Astrocyte (in vitro differentiated cells and primary cell): ENCODE measurements at places on chromosomes 2 and 18. TPM values are rescaled to one million over a fixed set of nuclear protein-coding genes. Genes with fewer than 3 reads are reported as not detected.

DNA sequence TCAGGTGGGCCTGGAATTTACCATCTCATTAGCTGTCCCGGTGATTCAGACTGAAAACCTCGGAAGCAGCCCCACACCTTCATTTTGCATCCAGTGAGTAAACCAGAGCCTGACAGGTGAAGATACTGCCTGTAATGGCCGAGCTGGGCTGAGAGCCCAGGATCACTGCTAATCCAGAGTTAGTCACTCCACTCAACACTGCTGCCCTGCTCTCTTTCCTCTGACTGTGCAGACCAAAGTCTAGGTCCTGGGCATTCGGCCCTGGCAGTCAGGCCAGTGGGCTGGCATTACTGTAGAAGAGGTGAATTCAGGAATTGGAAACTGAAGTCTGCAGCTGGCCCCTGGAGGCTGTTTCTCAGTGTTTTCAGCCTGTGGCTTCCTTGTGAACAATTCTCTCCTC is 44.3 kb downstream of the TMEM17 start:
- peak; percentile 74 for DNase-seq
- no peaks in the 10 kb centered on the region for H3K36me3 ChIP-seq

GRCh38 chr2:188964976-188965546 is 9.1 kb upstream of the COL3A1 start:
- no peaks in the 10 kb centered on the region for H3K27me3 ChIP-seq
- H3K4me3 ChIP-seq = no peak overlapping the region
- peak; percentile 47 for DNase-seq
- no peak overlapping the region for H3K27ac ChIP-seq
- no peaks in the 10 kb centered on the region for H3K4me1 ChIP-seq

DNA sequence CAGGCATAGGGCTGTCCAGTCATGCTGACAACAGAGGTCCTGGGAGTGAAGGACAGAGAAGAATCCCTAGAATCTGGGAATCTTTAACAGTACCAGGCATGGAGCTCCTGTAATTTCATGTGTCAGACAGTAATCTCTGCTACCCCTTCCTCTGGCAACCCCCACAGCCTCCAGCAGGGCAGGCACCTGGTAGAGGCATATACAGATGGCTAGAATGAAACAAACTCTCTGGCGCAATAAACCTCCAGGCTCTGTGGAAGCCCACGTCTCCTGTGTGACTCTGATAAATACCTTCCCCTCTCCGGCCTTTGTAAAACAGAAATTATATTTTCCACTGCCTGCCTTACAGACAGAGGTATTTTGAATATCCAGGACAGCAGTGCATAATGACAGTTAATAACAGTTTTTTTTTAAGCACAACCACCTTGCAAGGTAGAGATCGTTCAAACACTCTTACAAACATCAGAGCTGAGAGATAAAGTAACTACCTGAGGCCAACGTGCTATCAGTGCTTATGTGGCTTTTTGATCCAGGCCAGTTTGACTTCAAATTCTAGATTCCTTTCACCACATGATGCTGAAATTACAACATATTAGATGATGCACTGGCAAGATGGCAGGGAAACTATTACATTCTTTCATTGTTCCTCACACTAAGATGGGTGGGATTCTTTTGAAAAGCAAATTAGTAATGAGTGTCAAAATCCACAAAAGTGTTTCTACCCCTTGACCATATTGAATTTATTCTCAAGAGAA is 47.7 kb upstream of the TMEM247 start:
- H3K27me3 ChIP-seq = no peaks in the 10 kb centered on the region
- no peak overlapping the region for H3K27ac ChIP-seq
- peaks cover 13% of the 10 kb centered on the region for H3K4me1 ChIP-seq

- peak overlapping the region; percentile 25 for H3K27ac ChIP-seq
- DNase-seq = peak; percentile 67
- H3K4me3 ChIP-seq = no peak overlapping the region
- H3K36me3 ChIP-seq = no peaks in the 10 kb centered on the region
- peaks cover 8% of the 10 kb centered on the region for H3K4me1 ChIP-seq
Observed at GRCh38 chr18:35089891-35090550, 48.8 kb downstream of the MAPRE2 start.

- H3K4me3 ChIP-seq = no peak overlapping the region
- no peaks in the 10 kb centered on the region for H3K36me3 ChIP-seq
- H3K27me3 ChIP-seq = no peaks in the 10 kb centered on the region
Observed at GRCh38 chr2:128876986-128877983, 558.6 kb upstream of the HS6ST1 start.

DNA sequence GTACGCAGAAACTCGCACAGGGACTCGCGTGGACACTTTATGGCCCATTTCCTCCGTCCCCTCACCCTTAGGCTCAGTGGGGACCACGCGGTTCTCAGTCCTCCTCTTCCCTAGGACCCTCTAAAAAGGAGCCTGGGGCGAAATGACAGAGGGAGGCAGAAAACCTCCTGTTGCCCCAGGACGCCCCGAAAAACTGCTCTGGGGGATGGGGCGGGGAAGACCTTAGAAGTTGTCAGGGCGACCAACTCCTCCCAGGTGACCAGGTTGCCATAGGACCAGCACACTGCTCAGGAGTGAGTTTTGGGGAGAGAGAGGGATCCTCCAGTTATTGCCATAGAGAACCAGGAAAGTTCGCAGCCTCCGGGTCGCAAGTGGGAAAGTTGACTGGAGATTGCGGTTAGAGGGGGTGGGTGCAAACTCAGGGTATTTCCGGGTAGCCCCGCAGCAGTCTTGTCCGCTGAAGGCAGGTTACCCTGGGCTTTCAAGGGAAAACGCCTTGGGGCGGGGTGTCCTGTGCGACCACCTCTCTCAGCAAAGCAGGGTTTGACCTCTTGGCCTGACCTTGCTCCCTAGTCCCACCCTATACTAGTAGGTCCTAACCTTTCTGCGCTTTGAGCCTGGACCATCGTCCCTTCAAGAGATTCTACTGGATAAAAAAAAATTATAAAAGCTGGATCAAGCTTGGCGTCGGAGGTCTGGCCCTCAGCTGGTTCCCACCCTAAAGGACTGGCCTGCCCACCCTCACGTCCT is 7.8 kb upstream of the PAX3 start:
- peak overlapping the region; percentile 51 for H3K4me3 ChIP-seq
- no peaks in the 10 kb centered on the region for H3K36me3 ChIP-seq
- no peak overlapping the region for H3K27ac ChIP-seq
- H3K27me3 ChIP-seq = peaks cover 98% of the 10 kb centered on the region

GRCh38 chr2:143489145-143489544 is 359.9 kb downstream of the ARHGAP15 start:
- no peaks in the 10 kb centered on the region for H3K27me3 ChIP-seq
- peaks cover 5% of the 10 kb centered on the region for H3K4me1 ChIP-seq
- no peaks in the 10 kb centered on the region for H3K36me3 ChIP-seq
- H3K27ac ChIP-seq = peak overlapping the region; percentile 60
- peak overlapping the region; percentile 13 for H3K4me3 ChIP-seq
- peak; percentile 94 for DNase-seq

DNA sequence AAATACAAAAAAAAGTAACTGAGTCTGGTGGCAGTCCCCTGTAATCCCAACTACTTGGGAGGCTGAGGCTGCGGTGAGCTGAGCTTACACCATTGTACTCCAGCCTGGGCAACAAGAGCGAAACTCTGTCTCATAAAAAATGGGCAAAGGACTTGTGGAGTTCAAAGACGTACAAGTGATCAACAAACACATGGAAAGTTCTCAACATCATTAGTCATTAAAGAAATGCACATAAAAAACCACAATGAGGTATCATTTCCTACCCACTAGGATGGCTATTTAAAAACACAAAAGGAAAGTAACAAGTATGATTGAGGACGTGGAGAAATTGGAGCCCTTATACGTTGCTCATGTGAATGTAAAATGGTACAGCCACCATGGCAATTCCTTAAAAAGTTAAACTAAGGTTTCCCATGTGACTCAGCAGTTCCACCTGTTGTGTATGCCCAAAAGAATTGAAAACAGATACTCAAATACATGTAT is 52.3 kb downstream of the RAB10 start:
- H3K4me1 ChIP-seq = peaks cover 7% of the 10 kb centered on the region
- H3K27ac ChIP-seq = peak overlapping the region; percentile 66
- no peaks in the 10 kb centered on the region for H3K36me3 ChIP-seq
- DNase-seq = peak; percentile 96
- H3K4me3 ChIP-seq = no peak overlapping the region

GRCh38 chr2:61770746-61771145 is 83.1 kb downstream of the FAM161A start:
- H3K36me3 ChIP-seq = no peaks in the 10 kb centered on the region
- H3K27ac ChIP-seq = no peak overlapping the region

DNA sequence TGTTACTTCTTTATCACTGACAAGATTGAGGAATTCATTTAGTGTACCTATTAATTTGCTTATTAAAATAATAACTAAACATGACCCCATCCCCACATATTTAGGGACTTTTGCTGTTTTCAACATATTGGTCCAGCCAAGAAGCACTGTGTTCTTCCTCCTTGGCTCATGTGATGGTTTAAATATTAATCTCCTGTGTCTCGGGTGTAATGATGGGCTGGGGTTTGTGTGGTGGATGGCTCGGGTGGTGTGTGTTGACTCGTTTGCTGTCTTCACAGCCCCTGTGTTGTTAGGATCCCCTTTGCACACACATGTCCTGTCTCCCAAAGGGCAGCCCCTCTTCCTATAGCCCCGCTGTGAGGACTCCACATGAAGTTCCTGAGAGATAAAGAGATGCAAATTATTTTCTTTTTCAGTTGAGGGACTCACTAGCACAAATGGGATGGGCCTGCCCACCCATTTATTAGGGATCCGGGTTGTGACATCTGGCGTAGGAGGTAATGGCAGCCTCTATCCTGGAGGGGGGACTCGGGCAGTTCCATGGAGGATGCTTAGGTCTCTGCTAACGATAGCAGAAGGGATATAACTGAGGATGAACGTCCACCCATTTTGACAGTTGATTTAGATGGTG is 53.4 kb downstream of the FHOD3 start:
- no peaks in the 10 kb centered on the region for H3K27me3 ChIP-seq
- H3K27ac ChIP-seq = no peak overlapping the region
- peaks cover 21% of the 10 kb centered on the region for H3K4me1 ChIP-seq
- DNase-seq = no peak

DNA sequence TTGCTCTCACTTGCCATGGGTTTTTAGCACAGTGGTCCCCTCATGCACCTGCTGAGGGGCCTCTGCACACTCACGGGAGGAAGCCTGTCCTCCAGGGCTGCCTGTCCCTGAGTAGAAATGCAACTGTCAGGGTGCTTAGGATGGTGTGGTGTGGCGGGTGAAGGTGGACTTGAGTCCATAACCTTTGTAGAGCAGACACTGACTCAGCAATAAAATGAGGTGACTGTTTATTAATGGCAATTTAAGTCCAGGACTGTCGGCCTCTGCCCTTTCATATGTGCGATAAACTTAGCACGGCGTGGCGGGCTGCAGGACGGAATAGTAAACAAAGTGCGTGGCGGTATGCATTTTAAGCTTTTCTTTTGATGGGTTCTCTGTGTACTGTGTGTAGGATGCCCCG is 188.2 kb downstream of the LDLRAD4 start:
- H3K36me3 ChIP-seq = no peaks in the 10 kb centered on the region
- no peak for DNase-seq
- H3K27ac ChIP-seq = no peak overlapping the region
- no peaks in the 10 kb centered on the region for H3K27me3 ChIP-seq

GRCh38 chr2:183162362-183162761 is 38.1 kb downstream of the NUP35 start:
- DNase-seq = peak; percentile 80
- H3K36me3 ChIP-seq = peaks cover 7% of the 10 kb centered on the region
- H3K4me1 ChIP-seq = no peaks in the 10 kb centered on the region
- H3K27ac ChIP-seq = no peak overlapping the region

DNA sequence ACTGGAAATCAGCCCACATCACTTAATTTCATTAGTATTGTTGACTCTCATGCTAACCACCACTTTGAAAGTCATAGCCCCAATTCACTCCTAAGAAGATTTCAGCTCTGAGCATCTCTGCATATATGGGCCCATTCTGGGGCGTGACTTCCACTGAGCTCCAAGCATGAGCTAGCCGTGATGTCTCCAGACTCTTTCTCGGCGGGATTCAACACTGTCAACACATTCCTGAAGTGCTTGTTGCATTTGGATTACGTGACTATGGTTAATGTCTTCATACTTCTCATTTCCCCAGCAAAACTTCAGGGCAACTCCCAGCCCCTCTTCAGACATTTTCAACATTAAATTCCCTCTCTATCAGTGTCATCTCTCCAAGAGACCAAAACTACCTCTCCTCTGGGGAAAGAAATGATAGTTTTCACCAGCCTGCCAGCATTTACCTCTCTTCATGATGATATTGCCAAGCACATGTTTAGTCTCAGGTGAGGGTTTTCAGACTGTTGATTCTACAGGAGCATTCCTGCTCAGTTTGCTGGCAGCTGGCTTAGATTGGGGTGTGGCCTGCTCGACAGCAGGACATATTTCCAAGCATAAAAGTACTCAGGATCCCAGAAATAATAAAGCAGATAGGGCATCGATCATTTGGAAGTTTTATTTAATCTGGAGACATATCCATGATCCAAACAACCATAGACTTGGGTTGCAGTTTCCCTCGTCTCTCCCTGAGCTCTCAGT is 81.7 kb downstream of the FEZ2 start:
- H3K4me1 ChIP-seq = no peaks in the 10 kb centered on the region
- no peaks in the 10 kb centered on the region for H3K27me3 ChIP-seq
- H3K36me3 ChIP-seq = peaks cover 92% of the 10 kb centered on the region
- H3K27ac ChIP-seq = peak overlapping the region; percentile 54
- H3K4me3 ChIP-seq = no peak overlapping the region

- H3K4me1 ChIP-seq = no peaks in the 10 kb centered on the region
- peak; percentile 18 for DNase-seq
- H3K27me3 ChIP-seq = no peaks in the 10 kb centered on the region
- H3K36me3 ChIP-seq = no peaks in the 10 kb centered on the region
- H3K4me3 ChIP-seq = no peak overlapping the region
Observed at GRCh38 chr2:18599509-18600254, 10.3 kb upstream of the NT5C1B start.

DNA sequence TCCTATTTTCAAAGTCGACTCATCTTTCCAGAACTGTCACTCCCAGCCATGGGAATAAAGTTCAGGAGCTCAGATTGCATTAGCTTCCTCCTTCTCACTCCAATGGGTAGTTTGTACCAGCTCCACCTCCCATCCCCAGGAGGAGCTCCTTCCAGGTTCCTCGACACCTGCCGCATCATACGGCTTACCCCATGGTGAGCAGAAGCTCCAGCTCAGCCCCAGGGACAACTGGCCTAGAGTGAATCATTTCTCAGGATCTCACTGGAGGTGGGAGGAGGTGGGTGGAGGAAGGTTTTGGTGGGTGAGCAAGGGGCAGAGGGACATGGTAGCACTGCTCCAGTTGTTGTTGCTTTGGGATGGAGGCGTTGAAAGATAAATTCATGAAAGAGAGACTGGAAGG is 196.3 kb upstream of the PKDCC start:
- H3K4me3 ChIP-seq = no peak overlapping the region
- H3K27me3 ChIP-seq = peaks cover 26% of the 10 kb centered on the region
- no peaks in the 10 kb centered on the region for H3K4me1 ChIP-seq
- no peaks in the 10 kb centered on the region for H3K36me3 ChIP-seq
- DNase-seq = no peak

- H3K4me1 ChIP-seq = peaks cover 4% of the 10 kb centered on the region
- no peak overlapping the region for H3K4me3 ChIP-seq
- no peak overlapping the region for H3K27ac ChIP-seq
Observed at GRCh38 chr18:26051843-26052242, 38.6 kb downstream of the SS18 start.

Gene ALPI
- total RNA-seq = not detected in 2 replicates

Gene MOB4
- 30.4 and 31.0 TPM in 2 replicates for total RNA-seq

Gene FARP2
- 60.8 and 65.0 TPM in 2 replicates for total RNA-seq

Gene COLEC11
- not detected in 2 replicates for total RNA-seq

Gene SLC4A5
- 0.36 and 0.41 TPM in 2 replicates for total RNA-seq

Gene BMP10
- not detected in 2 replicates for total RNA-seq

Gene CDH2
- total RNA-seq = 326 and 363 TPM in 2 replicates

Gene DLGAP1
- 2.3 and 2.4 TPM in 2 replicates for total RNA-seq
